ENCODE measurements at places on chromosomes 3 and 15.

DNA sequence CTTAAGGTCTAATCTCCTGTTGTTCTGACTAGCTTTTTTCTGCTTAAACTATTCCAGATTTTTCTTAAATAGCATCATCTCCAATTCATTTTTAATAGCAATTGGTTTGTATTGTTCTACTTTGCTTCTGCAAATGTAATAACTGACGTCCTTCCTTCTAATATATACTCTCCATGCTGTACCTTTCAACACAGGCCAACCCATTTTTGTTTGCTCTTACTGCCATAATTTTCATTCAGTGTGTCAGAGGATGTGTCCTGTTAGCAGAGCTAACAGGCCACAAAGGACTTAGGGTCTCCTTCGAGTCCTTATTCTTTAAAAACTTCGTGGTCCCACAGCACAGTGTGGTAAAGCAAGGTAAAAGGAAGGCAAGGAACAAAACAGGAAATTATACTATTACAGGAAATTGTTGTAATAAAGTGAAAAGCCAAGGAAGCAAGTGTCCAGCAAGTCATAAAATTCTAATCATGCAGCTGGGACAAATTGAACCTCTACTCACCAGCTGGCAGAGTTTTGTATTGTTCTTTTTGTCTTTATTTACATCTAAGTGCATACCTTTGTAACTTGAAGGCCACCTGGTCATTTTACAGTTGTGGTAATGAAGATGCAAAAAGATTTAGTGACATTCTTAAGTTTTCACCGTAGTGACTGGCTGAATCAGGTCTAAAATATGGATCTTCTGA, 64.9 kb upstream of the ZBTB20 start:
- no peak for DNase-seq

DNA sequence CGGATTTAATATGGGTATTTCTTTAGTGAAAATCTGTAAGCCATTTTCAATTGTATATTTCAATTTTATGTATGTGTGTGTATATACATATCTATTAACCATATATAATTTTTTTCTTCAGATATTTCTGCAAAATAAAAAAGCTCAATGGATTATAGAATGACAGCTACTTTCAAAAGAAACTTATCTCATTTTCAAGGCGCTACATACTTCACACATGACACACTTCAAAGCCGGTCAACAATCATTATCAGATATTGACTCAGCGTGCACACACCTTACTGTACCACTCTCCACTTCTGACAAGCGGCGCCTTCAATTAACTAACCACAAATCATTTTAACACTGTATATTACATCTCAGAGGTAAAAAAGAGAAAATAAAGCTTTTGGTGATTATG, 39.6 kb downstream of the ATP13A3 start:
- DNase-seq = no peak

DNA sequence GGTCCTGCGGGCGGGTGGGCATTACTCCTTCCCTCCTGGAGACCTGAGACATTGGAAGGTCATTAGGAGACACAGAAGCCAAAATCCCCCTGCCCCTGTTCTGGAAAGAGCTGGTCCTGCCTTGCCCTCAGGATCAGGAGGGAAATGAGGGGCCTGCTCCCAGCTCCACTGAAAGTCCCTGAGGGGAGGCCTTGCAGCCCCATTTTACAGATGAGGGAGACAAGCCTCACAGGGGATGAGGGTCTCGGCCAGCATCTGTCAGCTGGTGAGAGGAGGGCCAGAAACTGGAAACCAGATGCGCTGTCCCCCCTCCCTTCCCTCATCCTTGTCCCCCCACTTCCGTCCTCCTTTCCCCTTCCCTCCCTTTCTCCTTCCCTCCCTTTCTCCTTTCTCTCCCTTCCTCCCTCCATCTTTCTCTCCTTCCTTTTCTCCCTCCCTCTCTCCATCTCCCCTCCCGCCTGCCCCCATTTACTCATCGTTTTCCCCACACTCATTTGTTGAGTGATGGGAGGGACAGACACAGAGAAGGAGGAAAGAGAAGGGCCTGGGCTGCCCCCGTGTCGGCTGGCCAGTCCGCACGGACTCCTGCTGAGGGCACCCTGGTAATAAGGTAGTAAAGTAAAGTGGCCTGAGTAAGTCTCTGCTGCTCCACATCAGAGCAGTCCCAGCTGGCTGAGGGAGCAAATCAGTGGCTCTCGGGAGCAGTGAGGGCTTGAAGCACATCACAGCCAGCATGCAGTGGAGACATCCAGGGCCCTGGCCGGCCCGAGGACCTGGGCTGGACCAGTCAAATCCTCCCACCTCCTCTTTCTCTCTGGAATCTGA, 112.4 kb upstream of the ALDH1A3 start:
- no peak for DNase-seq

DNA sequence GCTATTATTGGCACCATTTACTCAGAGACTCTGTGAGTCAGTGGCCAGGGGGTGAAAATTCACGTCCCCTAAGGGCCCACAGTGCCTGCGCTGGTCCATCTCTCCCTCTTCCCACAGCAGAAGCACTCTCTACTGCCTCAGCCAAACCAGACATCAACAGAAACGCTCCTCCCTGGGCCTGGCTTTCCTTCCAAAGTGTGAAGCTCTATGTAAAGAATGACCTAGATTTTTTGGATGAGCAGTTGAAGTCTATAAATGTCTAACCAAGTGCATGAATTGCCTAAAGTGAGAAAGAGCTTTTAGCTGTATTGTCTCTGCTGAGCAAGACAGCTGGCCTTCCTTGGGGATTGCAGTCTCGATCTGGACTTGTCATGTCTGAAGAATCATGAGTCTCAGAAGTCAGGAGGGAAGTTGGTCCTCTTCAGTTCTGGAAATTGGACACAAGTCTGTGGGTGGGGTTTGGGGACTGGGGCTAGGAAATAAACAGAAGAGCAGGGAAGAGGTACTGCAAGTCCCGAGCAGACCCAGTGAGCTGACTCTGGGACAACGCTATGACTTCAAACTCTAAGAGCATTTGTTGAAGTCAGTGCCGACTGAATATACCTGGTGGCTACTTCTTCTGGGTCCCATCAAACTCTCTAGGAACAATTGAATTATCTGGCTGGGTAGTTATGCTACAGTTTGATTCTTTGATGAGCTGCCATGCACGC, 29.0 kb downstream of the RASGRP1 start:
- no peak for DNase-seq

- no peak for DNase-seq
These were observed 29.0 kb downstream of the CMSS1 start for GRCh38 chr3:99846477-99847160.

- DNase-seq = no peak
These were observed 40.7 kb downstream of the RAB6B start for GRCh38 chr3:133855002-133855370.

All from esophagus squamous epithelium (tissue), 5 donors.